ENCODE measurements at places on chromosomes 16 and 17. TPM values are rescaled to one million over a fixed set of nuclear protein-coding genes. Genes with fewer than 3 reads are reported as not detected.

GRCh38 chr17:79220713-79221291, 146.2 kb downstream of the ENGASE start:
- no peaks in the 10 kb centered on the region for H3K4me1 ChIP-seq
- H3K27me3 ChIP-seq: peaks cover 41% of the 10 kb centered on the region
- DNase-seq: no peak

- no peak overlapping the region for H3K27ac ChIP-seq
- H3K27me3 ChIP-seq: peaks cover 25% of the 10 kb centered on the region
- no peaks in the 10 kb centered on the region for H3K36me3 ChIP-seq
Measured at GRCh38 chr17:79608624-79608959, 2.3 kb downstream of the RBFOX3 start.

DNA sequence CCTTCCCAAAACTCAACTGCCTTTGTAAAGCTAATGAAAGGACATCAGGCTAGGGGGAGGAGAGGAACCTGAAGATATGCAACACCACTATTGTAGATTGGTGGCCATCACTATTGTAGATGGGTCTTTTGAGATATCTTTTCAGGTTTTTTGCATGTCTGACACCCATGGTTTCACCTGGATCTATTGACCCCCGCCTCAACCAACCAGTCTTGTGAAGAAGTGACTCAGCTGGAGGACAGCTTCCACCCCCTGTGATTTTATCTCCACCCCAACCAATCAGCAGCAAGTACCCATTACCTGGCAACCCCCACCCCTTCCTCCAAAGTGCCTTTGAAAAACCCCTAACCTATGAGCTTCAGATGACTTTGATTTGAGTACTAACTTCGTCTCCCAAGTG, 382.6 kb upstream of the GOT2 start:
- no peak for DNase-seq
- H3K4me1 ChIP-seq: no peaks in the 10 kb centered on the region
- H3K36me3 ChIP-seq: no peaks in the 10 kb centered on the region
- H3K4me3 ChIP-seq: no peak overlapping the region
- no peaks in the 10 kb centered on the region for H3K27me3 ChIP-seq

DNA sequence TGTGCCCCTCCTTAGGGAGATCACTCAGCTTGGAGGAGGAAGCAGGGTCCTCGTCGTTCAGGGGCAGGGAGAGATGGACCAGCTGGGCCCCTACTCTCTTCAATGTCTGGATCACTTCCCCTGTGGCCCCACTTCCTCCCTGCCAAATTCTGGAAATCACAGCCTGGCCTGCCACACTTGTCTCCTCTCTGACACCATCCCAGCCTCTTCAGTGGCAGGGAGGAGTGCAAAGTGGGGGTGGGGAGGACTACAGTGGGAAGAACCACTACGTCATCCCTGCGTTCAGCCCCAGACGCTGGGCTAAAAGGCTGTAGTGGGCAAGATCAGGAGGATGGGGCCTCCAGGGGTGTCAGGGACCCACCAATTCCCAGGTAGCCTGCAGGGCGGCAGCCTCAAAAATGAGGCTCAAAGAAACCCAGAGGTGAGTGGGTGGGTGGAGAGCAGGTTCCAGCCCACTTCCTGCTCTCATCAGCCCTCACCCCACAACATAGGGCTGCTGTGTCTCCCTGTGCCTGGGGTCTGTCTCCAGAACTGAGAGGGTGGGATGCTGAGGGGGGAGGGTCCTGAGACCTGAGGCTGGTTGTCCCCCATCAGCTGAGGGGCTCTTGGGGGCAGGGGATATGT, 25.0 kb upstream of the TAC4 start:
- no peaks in the 10 kb centered on the region for H3K27me3 ChIP-seq
- no peaks in the 10 kb centered on the region for H3K36me3 ChIP-seq
- no peak overlapping the region for H3K27ac ChIP-seq
- DNase-seq: no peak
- H3K4me1 ChIP-seq: no peaks in the 10 kb centered on the region

Gene MMP25
- 2.5 TPM for total RNA-seq

GRCh38 chr17:31452101-31452500, 60.6 kb downstream of the RAB11FIP4 start:
- H3K27me3 ChIP-seq: no peaks in the 10 kb centered on the region
- DNase-seq: no peak
- no peak overlapping the region for H3K27ac ChIP-seq
- H3K4me1 ChIP-seq: peaks cover 14% of the 10 kb centered on the region

- H3K4me3 ChIP-seq: peak within 1 kb of the TSS; percentile 76
- DNase-seq: peak; percentile 76
- peaks cover 17% of the 10 kb centered on the region for H3K4me1 ChIP-seq
- no peaks in the 10 kb centered on the region for H3K36me3 ChIP-seq
- no peaks in the 10 kb centered on the region for H3K27me3 ChIP-seq
- H3K27ac ChIP-seq: peak within 1 kb of the TSS; percentile 69
Measured at GRCh38 chr17:67245073-67245693, at the start of gene HELZ. TSS of gene HELZ (minus strand) at chr17:67245196. CDS start at chr17:67218804, 26,392 bp downstream.

GRCh38 chr17:10698096-10698818, 863 bp downstream of the ADPRM start:
- no peaks in the 10 kb centered on the region for H3K27me3 ChIP-seq
- H3K36me3 ChIP-seq: peaks cover 18% of the 10 kb centered on the region
- peaks cover 20% of the 10 kb centered on the region for H3K4me1 ChIP-seq

- H3K27ac ChIP-seq: no peak overlapping the region
- no peaks in the 10 kb centered on the region for H3K4me1 ChIP-seq
- no peaks in the 10 kb centered on the region for H3K27me3 ChIP-seq
- DNase-seq: no peak
Measured at GRCh38 chr17:80523956-80524712, 20.5 kb upstream of the RPTOR start.

DNA sequence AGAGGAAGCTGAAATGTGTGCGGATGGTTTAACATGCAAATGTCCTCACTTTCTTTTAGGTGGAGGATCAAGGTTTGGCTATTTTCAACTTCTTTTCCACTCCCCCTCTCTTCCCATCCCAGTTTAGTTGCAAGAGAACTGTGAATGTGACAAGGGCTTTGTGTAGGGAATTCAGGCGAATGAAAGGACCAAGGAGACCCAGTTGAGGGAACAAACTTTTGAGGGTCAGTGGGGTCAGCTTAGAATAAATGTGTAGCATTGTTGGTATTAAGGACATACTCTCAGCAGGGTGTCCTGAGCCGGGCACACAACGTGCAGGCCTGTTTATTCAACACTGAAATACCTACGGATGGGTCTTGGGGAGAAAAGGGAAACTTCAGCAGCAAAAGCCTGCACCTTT, 346.0 kb downstream of the PMP22 start:
- no peak overlapping the region for H3K4me3 ChIP-seq
- no peaks in the 10 kb centered on the region for H3K27me3 ChIP-seq
- no peak overlapping the region for H3K27ac ChIP-seq

Gene TP53TG3
- total RNA-seq: not detected

GRCh38 chr16:14186007-14186794, 115.1 kb downstream of the MRTFB start:
- H3K27me3 ChIP-seq: no peaks in the 10 kb centered on the region
- H3K4me3 ChIP-seq: no peak overlapping the region
- no peak for DNase-seq
- no peaks in the 10 kb centered on the region for H3K4me1 ChIP-seq

GRCh38 chr16:50280932-50281331, 14.6 kb downstream of the ADCY7 start:
- H3K27ac ChIP-seq: no peak overlapping the region
- H3K4me3 ChIP-seq: no peak overlapping the region
- no peaks in the 10 kb centered on the region for H3K27me3 ChIP-seq
- no peak for DNase-seq
- no peaks in the 10 kb centered on the region for H3K36me3 ChIP-seq
- no peaks in the 10 kb centered on the region for H3K4me1 ChIP-seq

Gene PITPNC1
- total RNA-seq: 41.9 TPM

- H3K27me3 ChIP-seq: no peaks in the 10 kb centered on the region
- DNase-seq: no peak
- H3K36me3 ChIP-seq: no peaks in the 10 kb centered on the region
Measured at GRCh38 chr16:66917741-66918140, 944 bp downstream of the CDH16 start.

All from HCT116 (cell line).